Esophagus squamous epithelium (tissue), 5 donors: ENCODE measurements at places on chromosomes 2 and 18.

- no peak for DNase-seq
These were observed 95.7 kb upstream of the STPG4 start for GRCh38 chr2:47250586-47251403.

- no peak for DNase-seq
These were observed 81.6 kb downstream of the LRRFIP1 start for GRCh38 chr2:237708961-237709360.

DNA sequence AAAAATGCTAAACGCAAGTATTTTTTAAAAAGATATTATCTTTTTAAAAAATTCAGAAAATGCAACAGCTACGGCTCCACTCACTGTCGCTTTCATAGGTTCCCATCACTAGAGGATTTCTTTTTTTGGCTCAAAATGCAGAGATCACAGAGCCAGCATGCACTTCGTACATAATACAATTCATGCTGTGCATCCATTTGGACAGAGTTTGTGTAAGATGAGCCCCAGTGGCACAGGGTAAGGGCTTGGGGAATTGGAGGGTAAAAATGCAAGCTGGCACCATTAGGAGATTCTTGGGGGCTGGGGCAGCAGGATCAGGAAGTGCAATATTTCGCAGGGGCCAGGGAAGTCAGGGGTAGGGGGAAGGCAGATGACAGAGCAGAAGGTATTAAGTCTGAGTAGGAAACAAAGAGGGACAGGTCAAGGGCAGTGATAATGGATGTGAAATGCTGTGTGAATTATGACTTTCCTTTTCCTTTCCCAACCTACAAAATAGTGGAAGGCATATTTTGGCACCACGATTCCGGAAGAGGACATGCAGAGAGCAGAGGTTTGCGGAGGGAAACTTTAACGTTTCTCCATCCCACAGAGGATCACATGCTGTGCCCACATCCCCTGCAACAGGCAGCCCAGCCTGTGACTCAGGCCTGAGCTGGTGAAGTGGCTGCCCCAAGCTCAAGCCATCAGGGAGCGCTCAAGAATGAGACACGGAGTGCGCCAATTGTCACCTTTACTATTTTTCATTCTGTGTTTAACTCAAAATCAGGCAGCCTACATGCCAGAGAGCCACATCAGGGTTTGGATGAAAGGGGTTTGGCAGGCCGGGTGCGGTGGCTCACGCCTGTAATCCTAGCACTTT is 4.7 kb downstream of the CAPG start:
- no peak for DNase-seq

- DNase-seq, result no peak
These were observed 1.3 kb upstream of the PRSS56 start for GRCh38 chr2:232518844-232519243.

- no peak for DNase-seq
These were observed 30.4 kb downstream of the TMEM178A start for GRCh38 chr2:39696101-39696553.

DNA sequence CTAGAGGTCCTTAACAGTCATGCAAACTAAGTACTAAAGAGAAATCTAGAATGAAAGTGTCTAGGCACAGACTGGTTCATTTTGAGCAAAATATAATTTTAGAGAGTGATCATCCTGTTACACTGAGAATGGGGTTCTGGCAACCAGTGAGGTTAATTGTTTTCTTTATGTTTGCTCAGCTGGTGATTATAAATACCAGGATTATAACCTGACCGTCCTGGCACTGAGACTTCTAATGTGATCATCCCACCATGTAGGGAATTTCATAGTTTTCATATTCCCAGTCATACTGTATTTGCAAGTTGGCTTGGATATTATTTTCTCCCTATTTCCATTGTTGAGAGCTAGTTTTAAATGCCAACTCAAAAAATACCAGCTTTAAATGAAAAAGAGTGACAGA is 852.5 kb upstream of the LRATD1 start:
- no peak for DNase-seq

GRCh38 chr2:240161087-240161750 is 20.8 kb upstream of the OTOS start:
- no peak for DNase-seq

- no peak for DNase-seq
These were observed 173.7 kb downstream of the DOK6 start for GRCh38 chr18:69574401-69574800.

- no peak for DNase-seq
These were observed 133.9 kb downstream of the CCBE1 start for GRCh38 chr18:59563176-59563785.
